NCI-H2081 treated with DMSO at 0.1 percent for 48 hours (cell line): ENCODE measurements at places on chromosomes 7 and 10.

GRCh38 chr7:29350351-29350750 lies 155.8 kb downstream of the CHN2 start:
- no peak for DNase-seq

DNA sequence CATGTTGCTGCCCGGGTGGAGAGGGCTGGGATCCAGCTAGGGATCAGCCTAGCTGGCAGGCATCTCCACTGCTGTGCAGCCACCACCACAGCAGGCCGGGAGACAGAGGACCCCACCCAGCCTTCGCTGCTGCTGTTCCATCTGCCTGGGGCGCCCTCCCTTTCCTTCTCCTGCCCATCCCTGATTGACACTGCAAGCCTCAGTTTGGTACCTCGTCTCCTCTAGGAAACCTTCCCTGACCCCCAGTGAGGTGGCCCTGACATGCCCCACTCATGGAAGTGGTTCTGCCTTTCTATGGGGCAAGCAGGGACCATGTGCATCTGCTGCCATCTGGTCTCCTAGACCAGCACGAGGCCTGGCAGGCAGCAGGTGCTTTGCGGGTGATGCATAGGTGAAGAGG lies 30.4 kb upstream of the DPYSL4 start:
- DNase-seq: no peak

- peak; percentile 28 for DNase-seq
Observed at GRCh38 chr7:50449881-50450589, at the start of gene FIGNL1. Gene FIGNL1 (minus strand): TSS chr7:50450350. CDS start chr7:50447287, 3,063 bp downstream.

DNA sequence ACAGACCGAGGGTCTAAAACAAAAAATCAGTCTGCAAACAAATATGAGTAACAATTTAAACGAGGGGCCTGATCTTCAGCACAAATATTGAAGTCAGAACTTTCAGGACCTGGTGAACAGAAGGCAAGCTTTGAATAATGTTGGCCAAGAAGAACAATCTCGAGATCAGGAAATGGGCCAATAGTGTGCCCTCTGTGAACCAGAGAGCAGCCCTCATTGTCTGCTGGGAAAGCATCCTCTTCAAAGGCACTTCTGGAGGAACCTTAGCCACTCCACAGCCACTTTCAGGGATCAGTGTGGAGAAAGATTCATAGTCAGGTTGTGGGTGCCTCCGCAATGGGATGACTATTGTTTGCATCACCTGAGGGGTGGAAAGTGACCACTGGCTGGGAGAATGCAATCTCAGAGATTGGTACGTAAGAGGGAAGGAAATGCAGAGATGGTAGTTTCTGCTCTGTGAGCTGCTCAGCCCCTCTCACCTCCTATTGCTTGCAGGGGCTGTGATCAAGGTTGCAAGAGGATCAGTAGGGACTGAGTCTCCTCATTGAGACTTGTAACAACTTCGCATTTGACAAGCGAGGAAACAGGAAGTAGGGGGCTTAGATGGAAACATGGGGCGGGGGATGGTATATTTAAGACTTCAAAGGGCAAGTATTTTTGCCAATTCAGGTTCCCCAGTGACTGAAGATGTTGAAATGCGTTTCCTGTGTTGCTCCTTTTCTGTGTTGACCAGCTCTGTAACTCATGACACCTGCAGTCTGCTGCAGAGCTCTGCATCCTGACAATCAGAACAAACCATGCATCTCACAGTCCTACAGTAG lies 28.4 kb upstream of the IFRD1 start:
- no peak for DNase-seq

DNA sequence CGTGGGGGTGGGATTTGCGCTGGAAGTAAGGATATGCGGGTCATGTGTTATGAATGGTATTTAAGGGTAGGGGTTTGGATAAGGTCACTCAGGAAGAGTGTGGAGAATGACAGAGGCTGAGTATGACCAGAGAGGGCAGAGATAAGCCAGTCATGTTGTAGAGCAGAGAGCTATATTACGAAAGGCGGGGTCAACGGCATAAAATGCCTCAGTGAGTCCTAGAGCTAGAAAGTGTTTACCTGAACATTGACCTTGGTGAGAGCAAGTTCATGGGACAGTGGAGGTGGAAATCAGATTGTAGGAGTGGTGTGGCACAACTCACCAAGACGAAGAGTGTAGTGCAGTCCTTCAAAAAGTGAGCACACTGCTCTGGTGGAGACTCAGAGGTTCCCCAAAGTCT lies 13.8 kb downstream of the LMOD2 start:
- no peak for DNase-seq

DNA sequence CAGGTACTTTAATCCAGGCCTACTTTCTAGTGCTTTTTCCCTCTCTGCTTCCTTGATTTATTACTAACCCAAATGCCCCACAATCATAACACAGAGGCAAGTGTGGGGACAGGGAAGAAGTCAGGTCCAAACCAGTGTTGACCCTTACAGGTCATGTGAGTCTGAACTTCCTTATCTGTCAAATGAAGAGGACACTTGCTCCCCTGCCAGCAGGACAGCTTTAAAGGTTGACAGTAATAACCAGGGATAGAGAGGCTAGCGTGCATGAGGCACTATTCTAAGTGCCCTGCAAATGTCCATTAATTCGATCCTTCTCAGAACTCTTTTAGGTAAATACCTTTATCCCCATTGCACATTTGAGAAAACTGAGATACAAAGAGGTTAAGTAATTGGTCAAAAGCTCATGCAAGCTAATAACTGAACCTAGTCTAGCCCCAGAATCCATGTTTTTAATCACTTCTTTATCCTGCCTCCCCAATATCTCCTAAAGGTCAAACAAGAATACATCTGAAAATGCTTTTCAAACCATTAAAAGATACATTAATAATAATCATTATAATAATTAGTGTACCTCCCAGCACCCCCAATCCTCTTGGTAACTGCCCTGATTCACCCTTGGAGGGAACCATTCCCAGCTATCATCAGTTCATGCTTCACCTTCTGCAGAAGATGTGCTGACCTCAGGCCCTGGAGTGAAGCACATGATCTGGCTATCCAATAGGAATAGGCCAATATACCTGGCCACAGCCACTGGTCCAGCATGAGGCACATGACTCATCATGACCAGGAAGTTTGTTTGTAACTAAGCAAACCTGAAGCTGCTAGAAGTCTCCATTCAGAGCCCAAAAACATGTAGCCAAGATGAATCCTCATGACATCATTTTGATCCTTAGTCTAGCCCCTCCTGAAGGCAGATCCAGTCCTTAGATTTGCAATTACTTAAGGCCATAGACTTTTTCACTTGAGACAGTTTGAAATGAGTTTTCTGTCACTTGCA lies 40.7 kb downstream of the SGMS1 start:
- no peak for DNase-seq

GRCh38 chr10:56927701-56928100 lies 566.6 kb upstream of the ZWINT start:
- DNase-seq: no peak

GRCh38 chr10:92757066-92757710 lies 67.4 kb downstream of the HHEX start:
- no peak for DNase-seq

- no peak for DNase-seq
Observed at GRCh38 chr10:114375047-114375446, 29.3 kb downstream of the AFAP1L2 start.

GRCh38 chr10:96831200-96831866 lies 765 bp upstream of the LCOR start:
- DNase-seq: no peak

DNA sequence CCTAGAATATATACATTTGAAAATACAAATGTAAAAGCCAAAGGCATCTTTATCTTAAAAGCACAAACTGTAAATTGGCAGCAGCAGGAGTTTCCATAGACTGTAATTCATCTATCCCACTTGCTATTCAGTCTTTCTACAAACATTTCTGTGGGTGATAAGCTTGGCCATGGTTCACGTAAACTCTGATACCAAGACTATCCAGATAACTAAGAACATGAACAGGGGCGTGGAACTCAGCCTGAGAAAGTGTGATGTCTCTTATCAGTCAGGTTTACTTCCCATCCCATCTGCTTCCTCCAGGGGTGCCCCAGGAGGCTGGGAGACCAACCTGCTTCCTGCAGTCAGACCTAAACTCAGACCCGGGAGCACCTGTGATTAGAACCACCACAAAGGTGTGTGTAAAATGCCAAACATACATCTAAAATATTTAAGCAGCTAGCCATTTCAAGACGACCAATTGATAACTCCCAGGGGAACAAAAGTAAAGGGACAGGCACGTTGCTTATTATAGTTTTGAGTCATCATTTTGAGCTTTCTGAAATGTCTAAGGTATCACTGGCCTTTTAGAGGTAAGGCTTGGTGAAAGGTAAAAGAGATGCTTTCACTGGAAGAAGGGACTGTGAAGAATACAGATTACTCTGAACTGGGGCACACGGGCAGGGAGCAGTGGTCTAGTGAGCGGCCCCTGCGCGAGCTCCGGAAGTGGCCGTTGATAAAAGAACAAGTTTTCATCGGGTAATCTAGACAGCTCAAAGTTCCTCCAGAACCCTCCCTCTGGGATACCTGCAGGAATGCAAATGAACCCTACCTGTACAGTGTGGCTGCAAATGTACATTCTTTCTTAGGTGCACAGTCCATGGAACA lies 51.5 kb downstream of the RSU1 start:
- DNase-seq: no peak

GRCh38 chr7:94265456-94265855 lies 129.2 kb upstream of the COL1A2 start:
- no peak for DNase-seq

DNA sequence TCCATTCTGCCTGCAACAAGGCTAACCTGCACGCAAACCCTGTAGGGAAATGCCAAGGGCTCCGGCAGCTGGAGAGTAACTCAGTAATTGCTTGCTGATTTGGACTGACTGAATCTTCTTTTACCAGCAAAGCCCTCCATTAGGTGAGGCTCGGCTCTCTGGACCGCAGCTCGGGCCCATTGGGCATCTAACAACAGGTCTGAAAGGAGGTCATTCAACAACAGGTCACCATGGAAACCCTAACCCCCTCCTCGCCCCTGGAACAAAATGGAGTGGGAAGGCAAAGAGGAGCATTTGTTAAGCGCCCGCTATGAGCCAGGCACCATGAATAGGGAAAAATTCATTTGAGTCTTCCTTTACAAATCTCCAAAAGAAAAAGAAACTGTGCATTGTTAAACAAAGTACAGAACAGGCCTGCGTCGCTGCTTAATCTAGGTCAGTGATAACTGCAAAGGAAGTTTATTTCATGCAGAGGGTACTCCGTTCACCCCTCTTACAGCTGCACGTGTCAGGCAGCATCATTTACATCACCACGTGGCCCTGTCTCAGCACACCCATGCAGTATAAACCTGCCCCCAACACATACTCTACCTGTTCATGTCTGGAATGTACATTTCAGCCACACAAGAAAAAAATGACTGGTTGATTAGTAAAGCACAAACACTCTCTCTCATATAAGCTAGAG lies 248.8 kb upstream of the NEBL start:
- DNase-seq: no peak

GRCh38 chr10:20017961-20018360 lies 201.7 kb downstream of the PLXDC2 start:
- DNase-seq: no peak

DNA sequence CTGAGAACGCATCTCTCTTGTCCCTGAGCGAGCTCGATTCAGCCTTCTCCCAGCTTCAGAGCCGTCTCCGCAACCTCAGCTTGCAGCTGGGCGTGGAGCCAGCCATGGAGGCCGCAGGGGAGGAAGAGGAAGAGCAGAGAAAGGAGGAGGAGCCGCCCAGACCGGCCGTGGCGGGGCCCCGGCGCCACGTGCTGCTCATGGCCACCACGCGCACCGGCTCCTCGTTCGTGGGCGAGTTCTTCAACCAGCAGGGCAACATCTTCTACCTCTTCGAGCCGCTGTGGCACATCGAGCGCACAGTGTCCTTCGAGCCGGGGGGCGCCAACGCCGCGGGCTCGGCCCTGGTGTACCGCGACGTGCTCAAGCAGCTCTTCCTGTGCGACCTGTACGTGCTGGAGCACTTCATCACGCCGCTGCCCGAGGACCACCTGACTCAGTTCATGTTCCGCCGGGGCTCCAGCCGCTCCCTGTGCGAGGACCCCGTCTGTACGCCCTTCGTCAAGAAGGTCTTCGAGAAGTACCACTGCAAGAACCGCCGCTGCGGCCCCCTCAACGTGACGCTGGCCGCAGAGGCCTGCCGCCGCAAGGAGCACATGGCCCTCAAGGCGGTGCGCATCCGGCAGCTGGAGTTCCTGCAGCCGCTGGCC lies 43.2 kb downstream of the CHST3 start:
- DNase-seq: no peak

- DNase-seq: no peak
Observed at GRCh38 chr10:7417807-7418206, 7.0 kb upstream of the SFMBT2 start.

GRCh38 chr7:37684927-37685326 lies 1.4 kb downstream of the GPR141 start:
- DNase-seq: no peak

- no peak for DNase-seq
Observed at GRCh38 chr10:93150289-93150688, 76.6 kb downstream of the CYP26A1 start.

DNA sequence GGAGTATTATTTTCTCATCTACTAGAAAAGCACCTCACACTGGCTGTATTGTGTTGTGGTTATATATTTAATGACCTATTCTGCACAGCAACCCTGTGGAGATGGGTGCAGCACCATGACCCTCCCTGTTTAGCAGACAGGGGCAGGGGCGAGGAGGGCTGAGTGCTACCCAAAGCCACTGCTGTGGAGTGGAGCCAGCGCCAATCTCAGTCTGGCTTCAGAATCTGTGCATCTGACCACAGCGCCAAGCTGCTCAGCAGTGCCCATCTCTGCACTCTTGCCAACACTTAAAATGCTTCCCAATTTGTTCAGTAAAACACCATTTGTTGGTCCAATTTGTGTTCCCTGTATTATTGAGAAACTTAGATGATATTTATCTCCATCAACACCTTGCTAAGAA lies 239.1 kb downstream of the ZMYND11 start:
- DNase-seq: no peak

GRCh38 chr10:58856508-58857240 lies 319.8 kb upstream of the PHYHIPL start:
- no peak for DNase-seq

DNA sequence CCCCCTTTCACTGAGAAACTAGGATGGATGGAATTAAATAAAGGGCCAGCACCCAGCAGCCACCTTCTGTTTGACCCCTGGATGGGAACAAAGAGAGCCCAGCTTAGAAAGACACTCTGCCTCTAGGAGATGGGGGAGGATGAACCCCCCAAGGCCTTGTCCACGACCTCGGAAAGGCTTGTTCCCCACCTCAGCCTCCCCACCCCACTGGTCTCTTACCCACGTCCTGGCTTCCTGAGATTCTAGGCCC lies 9.7 kb downstream of the ITPRIP start:
- no peak for DNase-seq

DNA sequence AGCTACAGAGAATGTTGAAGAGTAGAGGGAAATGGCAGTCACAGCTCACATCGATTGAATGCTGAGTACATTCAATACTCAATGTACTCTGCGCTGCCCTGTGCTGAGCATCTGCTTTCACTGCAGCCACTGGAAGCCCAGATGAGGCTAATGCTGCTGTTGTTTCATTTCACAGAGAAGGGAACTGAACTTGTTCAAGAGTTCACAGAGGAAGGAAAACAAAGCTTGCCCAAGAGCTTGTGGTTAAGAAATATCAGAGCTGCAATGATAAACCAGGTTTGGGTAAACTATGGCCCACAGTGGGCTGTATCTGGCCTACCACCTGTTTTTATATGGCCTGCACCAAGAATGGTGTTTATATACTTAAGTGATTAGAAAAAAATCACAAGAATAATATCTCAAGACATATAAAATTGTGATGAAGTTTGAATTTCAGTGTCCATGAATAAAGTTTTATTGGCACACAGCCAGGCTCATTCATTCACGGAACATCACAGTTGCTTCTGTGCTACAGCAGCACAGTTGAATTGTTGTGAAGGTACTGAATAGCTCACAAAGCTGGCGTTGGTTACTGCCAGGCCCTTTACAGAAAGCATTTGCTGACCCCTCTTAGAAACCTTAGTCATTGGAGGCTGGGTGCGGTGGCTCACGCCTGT lies 64.1 kb downstream of the CFAP58 start:
- no peak for DNase-seq
